ENCODE measurements at places on chromosomes 5 and 9.
A peak's percentile ranks its signal among the peaks of the same experiment; 100 is the strongest.

- ATAC-seq: no peak
Observed at GRCh38 chr5:4921929-4922328, 218.2 kb upstream of the ADAMTS16 start.

DNA sequence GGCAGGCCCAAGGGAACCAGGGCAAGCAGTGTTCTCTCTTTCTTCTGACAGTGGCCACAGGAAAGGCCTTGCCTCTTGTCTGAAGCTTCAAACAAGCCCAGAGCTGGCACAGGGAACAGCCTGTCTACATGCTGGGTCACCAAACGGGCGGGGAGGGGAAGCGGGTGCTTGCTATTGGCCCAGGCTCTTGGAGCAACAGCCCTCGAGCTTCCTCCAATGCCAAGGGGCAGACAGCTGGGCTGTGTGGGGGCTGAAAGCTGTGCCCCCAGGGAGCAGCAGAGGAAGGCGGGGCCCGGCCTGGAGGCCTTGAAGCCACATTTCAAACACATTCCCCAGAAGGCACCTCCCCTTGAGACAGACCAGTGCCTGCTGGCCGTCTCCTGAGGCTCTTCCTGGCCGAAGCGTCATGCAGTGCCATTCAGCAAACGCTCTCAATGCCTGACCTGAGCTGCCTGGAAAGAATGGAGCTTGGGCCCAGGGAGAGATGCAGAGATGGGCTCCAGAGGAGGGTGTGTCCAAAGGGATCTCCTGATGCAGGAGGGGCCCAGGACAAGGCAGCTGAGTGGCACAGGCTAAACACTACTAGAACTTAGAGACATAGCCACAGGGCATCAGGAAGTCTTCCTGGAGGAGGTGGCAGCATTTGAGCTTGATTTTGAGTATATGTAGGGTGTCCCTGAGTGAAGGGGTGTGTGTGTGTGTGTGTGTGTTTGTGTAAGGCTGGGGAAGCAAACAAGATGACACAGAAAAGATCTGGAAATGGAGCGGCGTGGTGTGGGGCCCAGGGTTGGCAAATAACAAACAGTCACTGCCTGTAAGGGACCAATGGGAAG is 2.5 kb downstream of the FIBCD1 start:
- ATAC-seq: peak; percentile 12

- ATAC-seq: peak; percentile 24
Observed at GRCh38 chr9:96217294-96217707, 84.7 kb downstream of the HSD17B3 start.

DNA sequence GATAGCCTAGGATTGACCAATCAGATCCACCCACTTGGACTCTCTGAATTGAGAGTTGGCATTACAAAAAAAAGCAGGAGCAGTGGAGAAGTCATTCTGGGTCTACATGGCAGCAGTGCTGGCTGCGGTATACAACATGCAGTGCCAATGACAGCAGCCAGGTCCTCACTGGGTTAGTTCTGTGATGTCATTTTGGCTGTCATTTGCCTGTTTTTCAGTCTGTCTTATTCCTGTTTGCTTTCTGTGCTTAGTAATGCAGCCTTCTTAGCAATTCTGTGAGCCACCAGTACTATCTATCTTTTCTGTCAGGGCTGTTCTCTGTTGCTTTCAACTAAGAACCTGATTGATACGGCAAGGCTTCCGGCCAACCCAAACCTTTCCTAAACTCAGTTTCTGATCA is 471.8 kb downstream of the BNC2 start:
- no peak for ATAC-seq

GRCh38 chr9:109411798-109412352 is 86.2 kb downstream of the PTPN3 start:
- peak; percentile 79 for ATAC-seq

DNA sequence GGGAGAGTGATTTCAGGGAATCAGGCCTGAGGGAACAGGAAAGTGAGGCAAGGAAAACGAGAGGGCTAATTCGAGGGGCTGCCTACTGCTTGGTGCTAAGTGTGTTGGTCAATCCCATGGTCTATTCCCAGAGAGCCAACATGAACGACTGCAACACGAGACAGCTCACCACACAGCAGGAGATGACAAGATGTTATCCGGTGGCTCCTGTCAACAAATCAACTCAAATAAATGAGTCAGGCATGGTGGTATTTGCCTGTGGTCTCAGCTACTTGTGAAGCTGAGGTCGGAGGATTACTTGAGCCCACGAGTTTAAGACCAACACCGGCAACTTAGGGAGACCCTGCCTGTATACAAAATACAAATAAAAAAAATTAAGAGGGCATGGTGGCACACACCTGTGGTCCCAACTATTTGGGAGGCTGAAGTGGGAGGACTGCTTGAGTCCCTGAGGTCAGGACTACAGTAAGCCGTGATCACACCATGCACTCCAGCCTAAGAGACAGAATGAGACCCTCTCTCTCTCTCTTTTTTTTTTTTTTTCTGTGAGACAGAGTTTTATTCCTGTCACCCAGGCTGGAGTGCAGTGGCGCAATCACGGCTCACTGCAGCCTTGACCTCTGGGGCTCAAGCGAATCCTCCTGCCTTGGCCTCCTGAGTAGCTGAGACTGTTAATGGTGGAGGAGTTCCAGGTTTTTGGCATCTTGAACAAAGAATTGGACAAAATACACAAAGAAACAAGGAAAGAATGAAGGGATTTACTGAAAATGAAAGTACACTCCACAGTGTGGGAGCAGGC is 9.0 kb upstream of the FAF2 start:
- peak; percentile 58 for ATAC-seq

DNA sequence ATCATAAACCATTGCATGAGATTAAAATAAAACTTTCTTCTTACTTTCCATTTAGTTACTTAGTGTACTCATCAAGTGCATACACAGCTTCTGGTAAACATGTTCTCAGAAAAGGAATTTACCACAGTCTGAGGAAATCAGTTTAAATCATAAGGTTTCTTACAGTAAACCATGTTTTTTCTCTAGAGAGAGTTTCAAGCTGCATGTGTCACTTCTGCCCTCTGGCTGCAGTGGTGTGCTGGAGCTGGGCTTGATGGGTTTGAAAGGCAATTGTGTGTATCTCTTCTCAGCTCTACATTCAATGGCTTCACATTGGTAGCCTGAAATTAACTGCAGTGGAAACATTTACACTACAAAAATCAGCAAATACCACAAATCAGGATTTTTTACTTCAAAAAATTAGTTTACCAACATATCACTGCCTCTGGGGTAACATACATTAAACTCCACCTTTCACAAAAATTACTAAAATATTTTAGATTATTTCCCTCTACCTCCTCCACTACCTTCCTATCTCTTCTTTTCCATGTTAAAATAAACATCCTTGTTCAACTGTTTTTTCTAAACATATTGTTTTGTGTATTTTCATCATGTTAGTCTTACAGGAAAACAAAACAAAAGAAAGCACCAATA is 414.3 kb downstream of the ANXA1 start:
- ATAC-seq: no peak

- peak; percentile 36 for ATAC-seq
Observed at GRCh38 chr5:119274030-119274766, 81.6 kb upstream of the TNFAIP8 start.

DNA sequence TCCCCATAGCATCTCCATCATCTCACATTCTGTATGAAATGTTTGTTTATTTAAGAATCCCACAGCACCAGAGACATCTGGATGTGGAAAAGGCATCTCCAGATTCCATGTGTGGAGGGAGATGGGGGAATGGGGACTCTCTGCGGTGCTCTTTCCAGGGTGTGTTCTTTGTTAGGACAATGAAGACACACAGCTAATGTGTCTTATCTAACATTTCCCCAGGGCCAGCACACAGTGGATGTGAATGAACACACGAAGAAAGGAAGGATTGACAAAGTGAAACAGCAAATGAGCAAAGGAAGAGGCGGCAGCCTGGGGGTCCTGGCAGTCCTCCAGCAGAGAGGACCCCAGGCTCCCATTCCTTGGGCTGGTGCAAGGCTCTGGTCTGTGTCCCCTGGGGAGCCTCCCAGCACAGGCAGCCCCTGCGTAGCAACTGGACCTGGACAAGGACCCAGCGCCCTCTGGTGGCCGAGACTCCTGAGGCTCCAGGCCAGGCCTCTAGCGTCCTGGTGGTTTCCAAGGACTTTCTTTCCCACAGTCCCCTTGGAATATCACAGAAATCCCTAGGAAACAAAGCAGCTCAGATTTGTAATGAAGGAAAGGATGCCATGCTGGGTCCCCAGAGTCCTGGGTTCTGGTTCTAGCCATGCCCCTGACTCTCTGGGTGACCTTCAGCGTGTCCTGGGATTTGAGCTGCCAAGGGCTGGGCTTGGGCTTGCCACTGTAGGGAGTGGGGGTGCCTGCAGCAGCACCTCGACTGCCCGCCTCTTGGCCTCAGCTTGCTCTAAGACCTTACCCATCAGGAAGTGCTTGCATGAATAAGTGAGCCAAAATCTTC is 3.5 kb upstream of the PDLIM7 start:
- ATAC-seq: peak; percentile 64

DNA sequence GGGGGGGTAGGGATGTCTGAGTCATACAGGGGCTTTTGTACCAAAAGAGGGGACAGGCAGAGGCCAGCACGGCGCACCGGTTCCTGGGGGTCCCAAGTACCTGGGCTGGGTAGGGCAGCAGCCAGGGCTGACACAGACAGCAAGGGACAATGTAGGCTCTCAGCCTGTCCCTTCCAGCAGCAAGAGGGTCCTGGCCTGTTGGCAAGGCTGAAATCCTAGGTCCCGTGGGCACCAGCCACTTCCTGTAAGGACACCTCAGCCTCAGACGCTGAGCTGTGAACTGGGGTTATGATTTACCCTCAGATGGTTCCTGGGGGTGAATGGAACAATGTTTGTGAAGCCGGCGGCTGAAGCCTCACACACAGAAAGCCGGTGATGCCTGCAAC is 41.3 kb downstream of the NACC2 start:
- ATAC-seq: no peak

DNA sequence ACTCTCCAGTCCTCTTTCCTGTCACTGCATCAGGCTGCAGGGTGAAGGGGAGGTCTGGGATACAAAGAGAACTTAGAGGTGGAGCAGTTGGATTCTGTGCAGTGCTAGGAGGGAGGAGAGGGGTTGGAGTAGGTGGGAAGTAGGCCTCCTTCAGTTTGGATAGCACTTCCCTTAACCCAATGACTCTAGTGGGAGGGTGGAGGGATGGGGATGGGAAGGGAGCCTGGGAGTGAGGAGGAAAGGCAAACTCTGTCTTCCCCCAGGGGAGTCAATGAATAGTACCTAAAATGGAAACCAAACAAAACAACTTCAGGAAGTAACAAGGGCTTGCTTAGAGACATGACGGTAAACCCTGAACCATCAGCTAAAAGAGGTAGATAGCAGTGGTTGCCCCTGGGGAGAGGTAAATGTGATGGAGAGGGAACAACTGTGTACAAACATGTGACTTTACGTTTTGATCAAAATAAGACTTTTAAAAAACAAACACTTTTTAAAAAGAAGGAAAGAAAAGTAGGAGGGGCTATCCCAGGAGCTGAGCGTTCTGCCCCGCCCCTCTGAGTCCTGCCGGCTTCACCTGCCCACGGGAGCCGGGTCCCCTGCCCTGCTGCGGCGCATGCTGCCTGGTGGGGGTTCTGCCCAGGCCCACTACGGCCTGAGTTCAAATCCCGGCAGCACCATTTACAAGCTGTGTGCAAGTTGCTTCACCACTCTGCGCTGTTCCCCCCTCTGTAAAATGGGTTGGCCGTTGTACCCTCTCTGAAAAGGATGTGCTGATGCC is 30.9 kb downstream of the GSN start:
- no peak for ATAC-seq

DNA sequence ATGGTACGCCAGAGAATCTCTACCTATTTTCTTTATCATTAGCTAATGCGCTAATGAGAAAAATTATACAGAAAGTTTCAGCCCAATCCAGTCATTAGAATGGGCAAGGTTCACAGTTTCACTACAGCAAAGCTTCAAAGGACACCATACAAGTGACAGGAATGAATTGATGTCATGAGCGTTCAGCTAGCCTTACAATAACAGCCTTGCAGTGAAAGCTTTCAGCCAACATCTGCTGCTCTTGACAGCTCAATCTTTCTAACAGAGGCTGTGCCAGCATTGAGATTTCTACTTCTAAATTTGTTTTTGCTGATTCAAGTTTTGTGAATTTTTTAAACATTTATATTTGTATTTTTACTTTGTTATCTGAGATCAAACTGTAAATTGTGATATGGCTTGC is 302.4 kb upstream of the FAM174A start:
- ATAC-seq: no peak

- ATAC-seq: no peak
Observed at GRCh38 chr5:82642313-82642712, 364.2 kb upstream of the RPS23 start.

- peak; percentile 95 for ATAC-seq
Observed at GRCh38 chr5:76337953-76338451, 65.1 kb upstream of the IQGAP2 start.

GRCh38 chr5:68067976-68068603 is 147.5 kb upstream of the PIK3R1 start:
- ATAC-seq: peak; percentile 54

DNA sequence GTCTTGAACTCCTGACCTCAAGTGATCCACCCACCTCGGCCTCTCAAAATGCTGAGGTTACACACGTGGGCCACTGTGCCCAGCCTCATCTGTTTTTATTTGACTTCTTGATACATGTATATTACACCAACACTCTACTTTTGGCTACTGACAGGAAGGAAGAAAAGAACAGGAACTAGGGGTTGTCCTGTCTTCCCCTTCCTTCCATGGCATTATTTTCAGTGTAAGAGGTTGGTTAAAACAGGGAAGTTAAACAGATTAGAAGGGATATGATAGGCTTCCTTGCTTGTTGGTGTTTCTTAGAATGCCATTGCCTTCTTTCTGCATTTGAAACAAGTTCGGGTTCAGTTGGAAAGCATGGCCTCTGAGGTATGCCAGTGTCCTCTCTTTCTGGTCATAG is 312.8 kb downstream of the NDUFS4 start:
- ATAC-seq: no peak
